CD4-positive, CD25-positive, alpha-beta regulatory T cell (primary cell): ENCODE measurements at places on chromosomes 5 and 9. TPM values are rescaled to one million over a fixed set of nuclear protein-coding genes. Genes with fewer than 3 reads are reported as not detected.

The PHF24 gene
- not detected for total RNA-seq

The TAF1L gene
- not detected for total RNA-seq

- no peak overlapping the region for H3K27ac ChIP-seq
- no peak for DNase-seq
- peaks cover 2% of the 10 kb centered on the region for H3K27me3 ChIP-seq
Observed at GRCh38 chr5:155148694-155149093, 135.1 kb downstream of the KIF4B start.

DNA sequence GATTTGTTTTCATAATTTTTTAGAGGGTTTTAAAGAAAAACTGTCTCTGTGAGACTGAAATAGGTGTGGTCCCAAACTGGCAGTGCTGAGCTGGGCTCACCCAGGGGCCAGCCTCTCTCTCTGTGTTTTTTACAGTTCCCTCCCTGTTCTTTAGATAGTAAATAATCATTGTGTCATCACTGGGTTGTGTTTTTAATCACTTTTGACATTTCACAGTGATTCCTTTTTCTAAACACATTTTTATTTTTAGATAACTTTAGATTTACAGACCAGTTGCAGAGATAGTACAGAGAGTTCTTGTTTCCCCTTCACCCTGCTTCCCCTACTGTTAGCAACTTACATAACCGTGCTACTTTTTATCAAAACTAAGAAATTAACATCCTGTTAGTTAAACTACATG, 44.4 kb downstream of the MAP1B start:
- H3K4me1 ChIP-seq, result no peaks in the 10 kb centered on the region
- no peak overlapping the region for H3K4me3 ChIP-seq
- no peaks in the 10 kb centered on the region for H3K27me3 ChIP-seq
- no peaks in the 10 kb centered on the region for H3K36me3 ChIP-seq
- peak; percentile 20 for DNase-seq

GRCh38 chr5:60256546-60256945, 363.0 kb upstream of the PDE4D start:
- H3K4me3 ChIP-seq, result no peak overlapping the region
- no peaks in the 10 kb centered on the region for H3K27me3 ChIP-seq
- no peak overlapping the region for H3K27ac ChIP-seq

DNA sequence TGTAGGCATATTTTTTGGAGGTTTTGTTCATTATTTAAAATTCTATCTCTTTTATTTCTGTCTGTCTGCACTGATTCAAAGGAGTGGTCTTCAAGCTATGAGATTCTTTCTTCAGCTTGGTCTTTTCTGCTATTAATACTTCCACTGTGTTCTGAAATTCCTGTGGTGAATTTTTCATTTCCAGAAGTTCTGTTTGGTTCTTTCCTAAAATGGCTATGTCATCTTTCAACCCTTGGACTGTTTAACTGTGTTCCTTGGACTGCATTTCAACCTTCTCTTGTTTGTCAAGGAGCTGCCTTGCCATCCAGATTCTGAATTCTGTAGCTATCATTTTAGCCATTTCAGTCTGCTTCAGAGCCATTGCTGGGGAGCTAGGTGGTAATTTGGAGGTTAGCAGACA, 76.3 kb downstream of the CERT1 start:
- H3K4me3 ChIP-seq, result no peak overlapping the region
- H3K27ac ChIP-seq, result no peak overlapping the region
- no peaks in the 10 kb centered on the region for H3K27me3 ChIP-seq
- peaks cover 3% of the 10 kb centered on the region for H3K36me3 ChIP-seq
- peaks cover under 1% of the 10 kb centered on the region for H3K4me1 ChIP-seq
- no peak for DNase-seq

DNA sequence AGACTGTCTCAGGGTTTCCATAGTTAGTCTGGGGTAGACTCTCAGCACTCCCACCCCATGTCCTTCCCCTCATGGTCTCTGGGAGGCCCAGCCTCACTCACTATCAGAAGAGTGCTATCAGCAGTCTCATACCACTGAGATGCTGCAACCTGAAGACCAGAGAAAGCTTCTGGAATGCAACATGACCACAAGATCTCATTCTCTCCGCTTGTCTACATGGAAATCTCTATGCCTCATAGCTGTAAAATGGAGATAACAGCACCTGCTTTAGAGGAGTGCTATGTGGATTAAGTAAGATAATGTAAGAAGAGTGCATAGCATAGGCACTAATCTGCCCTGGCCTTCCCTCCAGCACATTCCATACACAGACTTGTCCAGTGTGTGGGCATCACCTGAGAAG, 47.0 kb upstream of the ZNF169 start:
- no peak overlapping the region for H3K27ac ChIP-seq
- DNase-seq, result no peak
- H3K36me3 ChIP-seq, result no peaks in the 10 kb centered on the region
- no peak overlapping the region for H3K4me3 ChIP-seq
- H3K27me3 ChIP-seq, result peaks cover 6% of the 10 kb centered on the region
